ENCODE measurements at places on chromosomes 12 and 14.

DNA sequence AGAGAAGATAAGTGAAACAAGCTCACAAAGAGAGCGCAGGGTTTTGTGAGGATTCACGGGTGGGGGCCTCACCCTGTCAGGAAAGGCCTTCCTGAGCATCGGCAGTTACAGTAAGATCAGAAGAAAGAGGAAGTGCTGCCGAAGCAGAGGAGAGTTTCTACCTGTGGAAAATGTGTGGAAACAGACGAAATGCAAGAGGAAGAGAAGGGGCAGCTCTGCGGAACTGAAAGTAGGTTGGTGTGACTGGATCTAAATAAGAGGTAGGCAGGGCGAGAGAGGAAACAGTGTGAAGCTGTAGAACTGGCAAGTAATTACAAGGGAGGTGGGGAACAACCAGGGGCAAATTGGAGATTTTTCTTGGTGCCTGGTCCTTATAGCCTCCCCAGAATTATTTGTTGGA lies 2.6 kb downstream of the GPR68 start:
- DNase-seq: peak; percentile 60

- DNase-seq: no peak
Observed at GRCh38 chr12:53862206-53862605, 76.4 kb upstream of the HOXC13 start.

GRCh38 chr12:41402801-41403200 lies 214.7 kb downstream of the PDZRN4 start:
- no peak for DNase-seq

DNA sequence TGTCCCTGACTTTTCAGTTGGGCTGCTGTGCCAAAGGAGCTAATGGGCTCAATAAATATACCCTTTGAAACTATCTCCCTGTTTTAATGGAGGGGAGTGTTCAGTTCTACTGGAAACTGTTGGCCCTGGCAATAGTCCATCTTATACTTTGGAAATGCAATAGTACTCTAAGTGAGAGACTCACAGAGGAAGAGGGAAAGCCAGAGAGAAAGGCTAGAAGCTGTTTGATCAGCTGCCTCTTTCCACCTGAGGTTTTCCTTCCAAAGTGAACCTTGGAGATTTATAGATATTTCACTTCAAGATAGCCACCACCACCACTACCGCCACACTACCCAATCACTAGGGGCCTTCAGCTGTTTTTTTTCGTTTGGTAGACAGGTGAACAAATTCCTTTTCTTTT lies 93.6 kb upstream of the CCDC91 start:
- DNase-seq: no peak

DNA sequence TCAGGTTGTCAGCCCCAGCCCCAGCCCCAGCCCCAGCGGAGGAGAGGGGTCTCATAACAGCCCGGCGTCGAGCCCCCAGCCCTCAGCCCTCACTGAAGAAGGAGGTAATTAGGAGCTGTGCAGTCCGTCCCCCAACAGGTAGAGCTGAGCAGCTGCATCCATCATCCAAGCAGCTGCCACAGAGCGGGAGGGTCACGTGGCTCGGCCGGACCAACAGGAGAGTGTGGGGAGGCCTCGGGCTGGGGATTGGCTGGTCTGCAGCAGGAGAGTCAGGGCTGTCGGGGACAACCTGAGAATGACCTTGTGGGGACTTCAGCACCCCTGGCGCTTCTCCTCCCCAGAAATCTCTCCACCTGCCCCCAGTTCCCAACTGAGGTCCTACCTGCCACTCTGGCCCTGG lies 29.6 kb downstream of the SMUG1 start:
- peak; percentile 71 for DNase-seq

GRCh38 chr12:47964106-47964728 lies 821 bp downstream of the TMEM106C start:
- DNase-seq: no peak

DNA sequence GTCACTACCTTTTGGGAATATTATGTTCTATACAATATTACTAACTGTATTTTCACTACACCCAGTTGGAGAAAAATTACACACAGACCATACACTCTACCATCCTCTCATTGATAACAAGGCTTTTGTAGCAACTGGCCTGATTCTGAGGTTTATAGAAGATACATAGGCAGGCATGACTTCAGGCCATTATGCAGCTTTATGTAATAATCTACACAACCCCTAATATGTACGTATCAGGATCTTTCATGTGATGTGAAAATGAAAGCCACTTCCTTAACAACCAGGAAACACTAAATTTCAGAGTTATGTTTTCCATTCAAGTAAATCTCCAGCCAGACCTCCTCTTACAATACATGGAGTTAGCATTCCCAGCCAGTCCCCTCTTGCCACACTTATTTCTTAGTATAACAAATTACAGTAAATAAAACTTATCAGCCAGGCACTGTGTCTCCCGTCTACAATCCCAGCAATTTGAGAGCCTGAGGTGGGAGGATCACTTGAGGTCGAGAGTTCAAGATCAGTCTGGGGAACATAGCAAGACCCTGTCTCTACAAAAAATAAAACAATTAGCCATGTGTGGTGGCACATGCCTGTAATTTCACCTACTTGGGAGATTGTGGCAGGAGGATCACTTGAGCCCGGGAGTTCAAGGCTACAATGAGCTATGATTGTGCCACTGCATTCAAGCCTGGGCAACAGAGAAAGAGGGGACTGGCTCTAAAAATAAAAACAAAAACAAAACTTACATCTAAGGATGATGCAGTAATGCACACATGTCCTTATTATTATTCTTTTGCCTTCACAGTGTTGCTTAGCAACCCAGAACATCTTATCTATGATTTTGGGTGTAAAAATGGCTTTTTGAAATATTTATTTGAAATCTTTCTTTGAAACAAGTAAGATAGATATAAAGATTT lies 10.4 kb upstream of the OSBPL8 start:
- no peak for DNase-seq

- DNase-seq: peak; percentile 71
Observed at GRCh38 chr14:90518941-90519256, 122.1 kb downstream of the CALM1 start.

DNA sequence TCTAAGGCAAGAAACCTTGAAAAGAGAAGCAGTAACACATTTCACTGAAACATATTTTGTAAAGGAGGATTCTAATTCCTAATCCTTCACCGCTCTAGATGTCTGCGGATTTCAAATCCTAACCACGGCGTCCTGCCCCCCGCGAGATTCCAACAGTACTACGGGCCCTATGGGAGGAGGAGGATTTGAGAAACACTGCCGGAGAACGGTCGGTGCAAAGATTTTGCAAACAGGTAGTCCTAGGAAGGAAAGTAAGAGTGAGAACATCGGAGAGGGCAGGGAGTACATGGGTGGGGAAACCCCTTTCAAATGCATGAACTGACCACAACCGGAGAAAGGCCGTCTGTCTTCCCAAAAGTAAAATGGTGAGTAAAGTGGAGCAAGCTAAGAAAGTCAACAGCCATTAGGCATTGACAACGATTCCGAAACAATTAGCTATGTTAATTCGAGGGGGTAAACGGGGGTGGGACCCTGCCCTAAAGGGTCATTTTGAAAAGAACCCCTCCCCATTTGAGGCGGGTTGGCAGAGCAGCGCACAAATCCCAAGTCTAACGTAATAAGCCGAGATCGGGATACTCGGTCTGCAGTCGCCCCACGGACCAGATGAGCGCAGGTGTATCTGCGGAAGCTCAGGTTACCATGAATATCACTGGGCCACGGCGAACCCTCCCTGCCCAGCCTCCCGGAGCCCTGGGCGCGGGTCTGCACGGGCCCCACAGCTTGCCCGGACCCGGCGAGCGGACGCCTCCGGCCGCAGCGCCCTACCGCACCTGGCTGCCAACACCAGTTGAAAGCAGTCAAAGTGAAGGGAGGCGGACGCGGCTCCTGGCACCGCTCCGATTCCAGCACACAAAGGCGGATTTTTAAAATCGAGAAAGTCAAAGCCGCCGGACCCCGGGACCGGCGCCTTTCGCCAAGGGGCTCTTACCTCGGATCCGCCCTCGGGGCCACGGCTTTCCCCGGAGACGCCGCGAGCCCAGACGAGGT lies 662 bp downstream of the EPS8 start:
- peak; percentile 48 for DNase-seq

DNA sequence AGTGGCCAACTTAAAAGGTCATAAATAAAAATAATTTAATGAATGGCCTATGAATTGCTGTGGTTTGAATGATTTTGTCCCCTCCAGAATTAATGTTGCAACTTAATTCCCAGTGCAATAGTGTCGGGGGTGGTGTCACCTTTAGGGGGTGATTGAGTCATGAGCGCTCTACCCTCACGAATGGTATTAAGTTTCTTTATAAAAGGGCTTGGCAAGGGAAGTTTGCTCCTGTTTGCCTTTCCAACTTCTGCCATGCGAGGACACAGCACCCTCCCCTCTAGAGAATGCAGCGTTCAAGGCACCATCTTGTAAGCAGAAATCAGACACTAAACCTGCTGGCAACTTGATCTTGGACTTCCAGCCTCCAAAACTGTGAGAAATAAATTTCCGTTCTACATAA lies 253.3 kb downstream of the ATXN7L3B start:
- no peak for DNase-seq

- DNase-seq: no peak
Observed at GRCh38 chr12:91493308-91493707, 310.7 kb upstream of the DCN start.

GRCh38 chr14:26323869-26324268 lies 274.0 kb downstream of the NOVA1 start:
- no peak for DNase-seq

DNA sequence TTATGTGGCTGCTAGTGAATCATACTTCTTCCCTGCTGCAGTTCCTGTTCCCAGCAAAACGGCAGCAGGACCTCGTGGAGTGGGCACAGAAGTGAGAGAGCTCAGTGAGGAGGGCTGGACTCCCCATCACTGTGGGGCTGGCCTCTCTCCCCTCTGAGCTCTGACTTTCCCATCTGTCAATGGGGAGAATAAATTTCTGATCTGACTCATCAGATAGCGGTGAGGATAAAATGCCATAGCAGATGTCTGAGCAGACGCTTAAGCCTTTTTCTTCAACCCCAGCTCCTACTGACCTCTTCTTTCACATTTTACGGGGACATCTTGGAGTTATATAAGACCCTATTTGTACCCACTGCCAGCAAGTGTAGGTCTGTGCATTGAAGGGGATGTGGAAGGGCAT lies 116.6 kb downstream of the CRACR2A start:
- no peak for DNase-seq

GRCh38 chr12:114221136-114221833 lies 184.7 kb downstream of the TBX5 start:
- no peak for DNase-seq

DNA sequence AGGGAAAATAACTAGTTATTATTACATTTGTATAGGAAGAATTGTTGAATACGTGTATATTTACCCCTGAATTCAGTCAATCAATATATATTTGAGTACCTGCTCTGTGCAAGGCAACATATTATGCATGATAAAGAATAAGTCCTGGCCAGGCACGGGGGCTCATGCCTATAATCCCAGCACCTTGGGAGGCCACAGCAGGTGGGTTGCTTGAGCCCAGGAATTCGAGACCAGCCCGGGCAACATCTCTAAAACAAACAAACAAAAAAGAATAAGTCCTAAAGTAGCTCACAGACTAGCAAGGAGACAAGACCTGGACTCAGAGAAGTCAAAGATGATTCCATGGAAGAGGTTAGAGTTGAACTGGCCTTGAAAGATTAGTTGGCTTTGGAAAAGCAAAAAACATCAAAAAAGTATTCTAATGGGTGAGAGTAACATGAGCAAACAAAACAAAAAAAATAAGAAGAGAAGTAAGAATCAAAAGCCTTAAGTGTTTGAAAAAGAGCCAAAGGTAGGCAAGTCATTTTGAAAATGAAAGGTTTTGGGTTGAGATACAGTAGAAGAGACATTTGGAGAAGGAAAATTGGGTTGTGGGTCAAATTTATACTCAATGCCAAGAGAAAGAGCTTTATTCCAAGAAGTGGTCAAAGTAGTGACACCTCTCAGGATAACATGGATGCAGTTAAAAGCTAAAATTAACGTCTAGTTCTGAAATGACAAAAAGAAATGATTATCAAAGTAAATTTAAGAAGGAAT lies 115.2 kb upstream of the BCAT1 start:
- DNase-seq: no peak

DNA sequence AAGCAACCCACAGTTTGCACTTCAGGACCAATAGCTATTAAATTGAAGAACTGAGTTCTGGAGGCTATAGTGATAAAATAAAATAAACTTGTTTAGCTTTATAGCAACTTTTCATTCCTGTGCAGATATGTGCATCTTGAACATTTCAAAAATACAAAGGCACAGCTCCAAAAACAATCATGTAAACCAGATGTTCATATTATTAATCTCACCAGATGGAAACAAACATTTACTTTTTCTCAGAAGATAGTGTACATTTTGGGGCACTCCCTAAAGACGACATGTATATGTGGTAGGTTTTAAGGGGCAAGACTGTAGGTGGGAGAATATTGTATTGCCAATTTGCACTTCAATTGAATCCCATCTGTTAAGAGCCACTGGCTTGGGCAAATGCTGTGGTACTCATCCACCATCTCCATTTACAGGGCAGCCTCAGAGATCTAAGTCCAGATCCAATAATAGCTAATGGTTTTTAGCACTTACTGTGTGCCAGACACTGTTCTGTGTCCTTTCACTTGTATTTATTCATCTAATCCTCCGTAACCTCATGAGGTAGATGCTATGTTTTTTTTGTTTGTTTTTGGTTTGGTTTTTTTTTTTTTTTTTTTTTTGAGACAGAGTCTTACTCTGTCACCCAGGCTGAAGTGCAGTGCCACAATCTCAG lies 49.1 kb downstream of the PTGER2 start:
- no peak for DNase-seq

DNA sequence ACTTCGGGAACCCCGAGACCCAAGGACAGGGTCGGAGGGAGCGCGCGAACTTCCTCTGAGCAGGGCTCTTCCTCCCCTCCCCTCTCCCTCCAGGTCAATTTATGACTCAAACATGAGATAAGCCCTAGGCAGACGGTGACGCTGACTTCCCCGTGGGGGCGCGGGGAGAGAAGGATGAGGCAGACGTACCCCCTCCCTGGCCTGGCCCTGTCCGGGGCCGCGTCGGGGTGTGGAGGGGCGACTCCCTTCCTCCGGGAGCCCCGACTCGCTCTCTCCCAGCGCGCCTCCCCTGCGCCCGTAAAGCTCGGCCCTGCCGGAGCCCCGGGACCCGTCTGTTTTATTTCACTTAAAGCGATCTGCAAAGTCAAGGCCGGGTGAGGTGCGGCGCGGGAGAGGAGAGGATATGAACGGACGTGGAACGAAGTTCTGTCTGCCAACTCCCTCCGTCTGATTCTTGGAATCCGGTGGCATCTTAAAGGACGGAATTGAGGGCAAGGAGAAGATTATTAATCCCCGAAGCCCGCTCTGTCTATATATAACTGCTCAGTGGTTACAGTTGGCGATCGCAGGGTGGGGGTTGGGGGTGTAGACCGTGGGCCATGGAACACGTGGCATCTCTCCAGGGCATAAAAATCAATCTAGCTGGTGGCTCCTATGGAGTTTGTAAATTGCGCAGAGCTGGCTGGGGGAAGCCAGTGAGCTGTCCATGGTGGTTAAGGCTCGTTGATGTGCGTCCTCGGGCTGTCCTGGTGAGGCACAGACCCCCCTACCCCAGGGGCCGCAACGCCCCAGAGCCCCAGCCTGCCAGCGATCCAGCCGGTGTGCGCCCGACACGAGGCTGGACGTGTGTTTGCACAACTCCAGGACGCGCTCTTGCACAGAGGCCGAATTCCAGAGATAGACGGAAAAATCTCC lies 2.9 kb upstream of the PTHLH start:
- peak; percentile 18 for DNase-seq
